Nucleus accumbens (tissue), 56 donors: ENCODE measurements at places on chromosomes 11 and 22.

DNA sequence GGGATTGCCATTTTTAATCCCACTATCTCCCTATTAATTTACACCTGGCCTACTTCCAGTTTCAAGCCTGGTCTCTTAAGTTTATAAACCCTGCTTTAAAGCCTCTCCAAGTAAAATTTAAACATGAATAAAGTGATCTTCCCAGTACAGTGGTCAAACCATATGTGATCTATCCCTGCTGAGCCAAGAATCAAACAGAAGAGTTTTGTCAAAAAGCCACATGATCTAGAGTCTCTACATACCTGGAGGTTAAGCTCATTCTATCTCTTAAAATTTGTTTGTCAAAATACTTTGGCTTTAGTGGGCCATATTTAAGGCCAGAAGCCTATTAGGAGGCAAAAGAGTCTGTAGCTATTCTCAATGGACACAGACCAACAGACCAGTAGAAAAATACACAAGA, 42.9 kb upstream of the DDI1 start:
- no peak for DNase-seq

GRCh38 chr11:76263657-76264056, 57.4 kb upstream of the WNT11 start:
- peak; percentile 18 for DNase-seq

GRCh38 chr11:15446929-15447328, 332.2 kb downstream of the INSC start:
- DNase-seq = no peak

- no peak for DNase-seq
Measured at GRCh38 chr22:50606165-50606945, 5.8 kb downstream of the MAPK8IP2 start.
